Esophagus squamous epithelium (tissue), 5 donors: ENCODE measurements at places on chromosomes 5 and 9. TPM values are rescaled to one million over a fixed set of nuclear protein-coding genes. Genes with fewer than 3 reads are reported as not detected.

DNA sequence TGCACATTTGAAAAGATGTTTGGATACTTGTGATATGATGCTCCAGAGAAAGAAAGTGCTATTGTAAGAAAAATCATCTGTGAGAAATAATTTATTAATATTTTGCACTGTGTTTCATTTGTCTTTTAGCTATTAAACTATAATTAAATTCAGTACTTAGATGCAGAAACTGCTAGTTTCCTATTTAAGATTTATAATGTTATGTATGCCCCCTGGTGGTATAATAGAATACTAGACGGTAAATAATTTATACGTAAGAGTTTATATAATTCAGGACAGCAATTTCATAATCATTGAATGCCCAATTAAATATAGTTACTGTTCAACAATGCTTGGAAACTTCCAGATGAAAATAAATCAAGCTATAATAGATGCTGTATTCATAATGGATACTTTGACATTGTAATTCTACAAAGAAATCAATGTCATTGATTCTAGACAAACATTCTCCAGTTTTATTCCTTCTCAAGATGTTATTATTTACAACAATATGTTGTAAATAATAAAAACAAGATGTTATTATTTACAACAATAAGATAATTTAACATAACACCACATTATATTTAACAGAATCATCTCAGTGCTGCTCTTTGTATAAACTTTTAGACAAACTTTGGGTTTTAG lies 101.0 kb downstream of the TMEM232 start:
- DNase-seq, result no peak

- no peak for DNase-seq
Measured at GRCh38 chr5:30960036-30960435, 233.4 kb upstream of the CDH6 start.

DNA sequence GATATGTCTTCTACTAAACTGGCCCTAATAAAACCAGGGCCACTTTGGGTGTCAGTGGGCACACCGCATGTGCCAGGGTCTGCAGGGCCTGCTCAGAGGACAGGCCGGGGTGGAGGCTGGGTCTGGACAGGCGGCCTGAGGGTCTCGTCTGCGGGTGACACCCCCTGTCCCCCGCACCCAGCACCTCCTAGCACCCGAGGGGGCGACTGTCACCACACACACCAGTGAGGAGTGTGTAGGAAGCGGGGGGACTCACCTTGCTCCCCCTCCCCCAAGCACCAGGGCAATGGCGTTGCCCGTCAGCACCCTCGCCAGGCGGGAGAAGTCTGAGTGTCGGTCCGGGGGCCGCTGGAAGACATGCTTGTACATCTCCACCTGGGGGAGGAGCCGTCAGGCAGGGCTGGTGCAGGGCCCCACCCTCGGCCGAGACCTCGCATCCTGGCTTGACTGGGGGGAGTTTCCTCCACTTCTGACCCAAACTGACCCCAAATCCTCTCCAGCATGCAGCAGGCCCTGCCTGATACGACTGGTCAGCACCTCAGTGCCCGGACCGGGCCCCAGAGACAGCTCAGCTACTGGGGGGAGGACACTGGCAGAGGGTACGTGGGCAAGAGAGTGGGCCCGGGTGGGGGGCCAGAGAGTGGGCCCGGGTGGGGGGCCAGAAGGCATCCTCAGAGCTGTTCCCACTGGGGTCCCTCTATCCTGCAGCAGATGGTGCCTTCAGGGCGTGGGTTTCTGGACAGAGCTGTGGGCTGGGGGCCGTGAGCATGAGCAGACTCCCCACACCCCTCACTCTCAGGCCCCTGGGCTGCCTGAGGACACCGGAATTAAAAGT lies 18.9 kb upstream of the NSMF start:
- no peak for DNase-seq

GRCh38 chr5:38462976-38463633 lies 93.3 kb downstream of the LIFR start:
- no peak for DNase-seq

DNA sequence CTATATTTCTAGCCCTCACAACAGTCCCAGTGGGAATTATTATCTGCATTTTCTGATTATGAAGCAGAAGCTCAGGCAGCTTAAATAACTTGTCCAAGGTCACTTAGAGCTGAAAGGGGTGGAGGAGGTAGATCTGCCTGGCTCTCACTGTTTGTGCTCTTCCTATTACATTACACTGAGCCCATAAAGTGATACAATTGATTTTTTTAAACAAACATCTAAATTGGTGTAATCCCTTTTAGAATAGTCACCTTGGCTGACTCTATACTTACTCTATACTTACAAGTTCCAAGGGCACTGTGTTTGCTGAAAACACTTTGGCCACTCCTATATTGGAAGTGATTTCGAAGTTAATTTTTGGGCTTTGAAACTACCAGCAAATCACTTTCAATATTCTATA lies 144.7 kb downstream of the APBA1 start:
- no peak for DNase-seq

DNA sequence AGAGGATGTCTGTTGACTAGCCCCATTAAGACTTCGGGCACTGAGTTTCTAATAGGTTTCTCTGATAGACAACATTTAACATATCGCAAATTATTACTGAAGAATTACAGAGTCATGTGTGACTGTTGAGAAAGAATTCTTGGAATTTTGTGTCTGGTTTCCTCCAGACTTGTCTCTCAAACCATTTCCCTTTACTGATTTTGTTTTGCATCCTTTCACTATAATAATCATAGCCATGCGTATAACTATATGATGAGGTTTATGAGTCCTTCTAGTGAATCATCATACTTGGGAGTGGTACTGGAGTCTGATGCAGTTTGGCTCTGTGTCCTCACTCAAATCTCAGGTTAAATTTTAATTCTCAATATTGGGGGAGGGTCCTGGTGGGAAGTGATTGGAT lies 27.0 kb downstream of the ZNF169 start:
- no peak for DNase-seq

DNA sequence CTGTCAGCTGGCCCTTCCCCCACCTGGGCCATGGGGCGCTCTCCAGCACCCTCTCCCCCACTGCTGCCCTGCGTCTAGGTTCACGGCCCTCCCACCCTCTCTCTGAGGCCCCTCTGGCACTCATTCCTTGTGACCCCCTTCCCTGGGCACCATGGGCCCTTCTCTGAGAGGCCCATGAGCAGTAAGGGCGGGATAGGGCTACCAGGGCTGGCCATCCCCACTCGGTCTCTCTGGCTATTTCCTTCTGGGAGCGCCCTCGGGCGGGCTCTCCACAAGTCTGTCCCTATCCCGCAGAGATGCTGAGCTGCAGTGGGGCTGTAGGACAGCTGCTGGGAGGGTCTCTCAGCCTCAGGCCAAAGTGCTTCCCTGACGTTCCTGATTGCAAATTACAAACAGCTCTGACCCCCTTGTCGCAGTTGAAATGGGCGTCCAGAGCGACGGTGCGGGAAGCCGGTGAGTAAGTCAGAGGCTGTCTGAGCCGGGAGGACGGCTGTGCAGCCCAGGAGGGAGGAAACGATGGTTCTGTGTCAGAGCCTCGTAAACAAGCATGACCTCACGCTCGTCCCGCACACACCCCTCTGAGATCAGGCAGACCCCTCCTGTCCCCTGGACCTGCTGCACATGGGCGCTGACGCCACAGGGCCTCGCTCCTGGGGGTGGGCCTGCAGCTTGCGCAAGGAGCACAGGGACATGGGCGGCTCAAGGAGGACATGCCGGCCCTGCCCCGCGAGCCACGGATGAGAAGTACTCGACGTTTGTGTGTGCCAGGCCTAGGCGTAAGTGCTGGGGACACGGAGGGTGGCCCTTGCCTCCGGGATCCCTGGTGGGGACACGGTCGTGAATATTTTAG lies 36.3 kb upstream of the GFPT2 start:
- DNase-seq, result no peak

- no peak for DNase-seq
Measured at GRCh38 chr9:133509179-133510083, 15.3 kb downstream of the MYMK start.

DNA sequence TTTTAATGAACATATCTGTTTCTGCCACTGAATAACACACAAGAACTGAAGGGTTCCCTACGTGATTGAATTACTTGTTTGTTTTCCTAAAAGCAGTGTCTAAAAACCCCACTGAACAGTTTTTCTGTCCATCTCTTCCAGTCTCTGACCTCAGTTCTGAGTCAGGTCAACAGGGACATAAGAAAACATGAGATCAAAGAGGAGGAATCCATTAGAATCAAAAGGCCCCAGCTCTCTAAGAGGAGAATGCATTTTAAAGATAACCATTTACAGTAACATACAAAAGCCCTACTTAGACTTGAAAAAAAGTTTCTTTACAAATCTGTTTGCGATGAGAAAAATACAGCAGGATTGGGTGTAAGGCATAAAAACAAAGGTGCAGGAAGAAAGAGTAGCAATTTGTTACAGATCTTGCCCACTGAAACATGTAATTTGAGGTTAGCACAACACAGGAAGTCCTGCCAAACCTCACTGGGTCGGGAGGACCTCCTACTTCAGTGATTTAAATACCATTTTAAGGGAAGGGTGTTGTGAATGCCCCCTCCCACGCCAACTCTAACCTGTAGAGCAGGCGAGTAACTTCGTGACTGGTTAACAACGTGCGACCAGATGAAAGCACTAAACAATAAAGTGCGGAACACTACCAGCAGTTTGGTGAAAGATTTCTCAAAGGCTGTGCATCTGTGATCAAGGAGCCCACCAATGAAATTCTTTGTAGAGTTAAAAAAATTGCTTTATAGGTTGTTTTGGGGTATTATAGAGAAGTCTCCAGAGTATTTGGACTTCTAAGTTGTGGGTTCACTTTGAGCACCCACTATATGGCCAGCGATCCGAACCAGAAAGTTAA lies 1.3 kb downstream of the QSOX2 start:
- no peak for DNase-seq

DNA sequence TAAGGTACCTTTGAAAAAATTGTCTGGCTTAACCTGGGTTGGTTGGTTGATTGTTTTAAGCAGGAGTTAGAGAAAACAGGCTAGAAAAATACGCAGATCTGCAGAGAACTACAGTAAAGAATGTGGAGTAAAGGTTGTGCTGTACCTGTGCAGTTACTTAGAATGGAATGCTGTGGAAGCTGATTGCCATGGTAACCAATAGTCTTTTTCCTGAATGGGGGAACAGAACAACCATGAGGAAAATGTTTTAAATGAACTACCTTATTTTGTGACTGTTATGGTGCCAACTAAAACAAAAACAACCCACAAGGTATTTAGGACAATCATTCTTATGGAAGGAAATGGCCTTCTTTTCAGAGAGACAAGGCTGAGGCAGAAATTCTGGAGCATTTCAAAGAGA lies 4.8 kb upstream of the HOMER1 start:
- DNase-seq, result no peak

DNA sequence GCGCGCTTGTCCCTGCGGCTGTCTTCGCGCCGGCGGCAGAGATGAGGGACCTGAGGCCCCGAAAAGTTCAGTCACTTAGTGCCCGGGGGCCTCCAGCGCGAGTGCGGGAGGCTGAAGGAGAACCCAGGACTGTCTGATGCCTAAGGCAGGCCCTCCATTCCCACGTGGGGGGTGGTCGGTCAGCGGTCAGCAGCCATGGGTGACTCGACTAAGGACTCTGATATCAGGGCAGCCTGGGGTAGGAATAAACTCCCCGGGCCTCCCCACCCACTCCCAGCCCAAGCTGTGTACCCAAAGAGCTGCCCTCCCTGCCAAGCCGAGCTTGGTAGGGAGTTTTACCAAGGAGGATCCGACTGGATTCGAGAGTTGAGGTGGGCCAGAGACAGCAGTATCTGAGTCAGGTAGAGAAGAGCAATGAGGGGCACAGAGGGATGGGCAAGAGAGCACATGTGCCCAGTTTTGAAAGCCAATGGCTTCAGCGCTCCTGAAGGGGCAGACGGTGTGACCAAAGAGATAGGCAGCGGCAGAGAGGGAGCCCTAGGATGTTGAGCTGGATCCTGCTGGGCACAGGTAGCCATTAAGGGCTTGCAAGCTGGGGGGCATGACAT lies 787 bp downstream of the FGFR4 start:
- no peak for DNase-seq

GRCh38 chr9:131008909-131009618 lies at the start of gene LAMC3:
Gene LAMC3 (plus strand): TSS chr9:131009174. CDS start chr9:131009215, 41 bp downstream.
- no peak for DNase-seq

DNA sequence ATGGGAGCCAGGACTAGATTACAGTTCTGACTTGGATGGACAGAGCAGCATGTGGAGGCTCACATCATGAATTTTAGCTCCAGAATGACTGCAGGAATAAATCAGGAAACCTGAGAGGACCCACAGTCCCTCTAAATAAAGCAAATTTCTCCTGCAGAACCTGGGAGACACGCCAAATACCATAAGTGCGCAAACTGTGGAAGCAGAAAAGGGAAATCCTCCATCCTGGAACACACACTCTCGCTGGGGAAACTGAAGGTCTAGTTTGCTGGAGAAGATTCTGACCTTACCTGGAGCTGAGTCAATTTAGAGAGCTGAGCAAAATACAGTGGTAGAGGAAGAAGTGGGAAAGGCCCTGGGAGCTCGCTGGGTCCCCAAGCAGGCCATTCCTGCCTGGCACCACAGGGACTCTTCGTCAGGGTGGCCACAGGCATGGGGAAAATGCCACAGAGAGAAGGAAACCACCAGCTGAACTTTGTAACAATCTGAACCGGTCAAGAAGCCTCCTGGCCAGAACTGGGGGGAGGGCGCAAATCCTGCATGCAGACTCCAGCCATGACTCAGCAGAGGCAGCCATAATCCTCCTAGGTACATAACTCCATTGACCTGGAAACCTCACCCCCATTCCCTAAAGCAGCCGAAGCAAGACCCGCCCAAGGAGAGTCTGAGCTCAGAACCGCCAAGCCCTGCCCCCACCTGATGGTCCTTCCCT lies 390.9 kb downstream of the LRRC70 start:
- no peak for DNase-seq

DNA sequence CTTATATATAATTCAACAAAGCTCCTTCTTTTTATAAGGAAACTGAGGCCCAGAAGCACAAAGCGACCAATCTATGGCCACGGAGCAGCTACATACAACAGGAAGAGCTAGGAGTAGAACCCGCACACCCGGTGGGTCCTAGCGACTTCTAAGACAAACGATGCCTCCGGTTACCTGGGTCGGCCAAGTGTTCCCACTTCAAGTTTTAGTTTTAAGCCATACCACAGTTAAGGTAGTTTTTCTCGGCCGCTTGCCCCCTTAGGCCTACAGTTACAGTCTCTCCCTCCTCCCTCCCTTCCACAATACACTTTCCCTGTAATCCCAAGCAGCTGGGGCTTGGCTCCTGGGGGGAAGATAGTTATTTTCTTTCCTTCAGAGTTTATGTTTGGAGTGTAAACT lies 533 bp downstream of the SREK1IP1 start:
- no peak for DNase-seq

GRCh38 chr9:84852617-84853301 lies 183.2 kb downstream of the NTRK2 start:
- DNase-seq, result no peak

GRCh38 chr5:126119887-126120442 lies 303.2 kb upstream of the GRAMD2B start:
- no peak for DNase-seq

SPINK6 gene
- total RNA-seq, result 2.5 TPM

APBA1 gene
- 1.6 TPM for total RNA-seq

NEK6 gene
- 3.1 TPM for total RNA-seq

DRD1 gene
- total RNA-seq, result not detected

CDH12 gene
- total RNA-seq, result not detected

MLANA gene
- total RNA-seq, result not detected

BNC2 gene
- total RNA-seq, result 3.6 TPM

TLR4 gene
- 2.6 TPM for total RNA-seq

ADRA1B gene
- total RNA-seq, result not detected

C9orf50 gene
- not detected for total RNA-seq
